ENCODE measurements at places on chromosomes 7 and 10.

DNA sequence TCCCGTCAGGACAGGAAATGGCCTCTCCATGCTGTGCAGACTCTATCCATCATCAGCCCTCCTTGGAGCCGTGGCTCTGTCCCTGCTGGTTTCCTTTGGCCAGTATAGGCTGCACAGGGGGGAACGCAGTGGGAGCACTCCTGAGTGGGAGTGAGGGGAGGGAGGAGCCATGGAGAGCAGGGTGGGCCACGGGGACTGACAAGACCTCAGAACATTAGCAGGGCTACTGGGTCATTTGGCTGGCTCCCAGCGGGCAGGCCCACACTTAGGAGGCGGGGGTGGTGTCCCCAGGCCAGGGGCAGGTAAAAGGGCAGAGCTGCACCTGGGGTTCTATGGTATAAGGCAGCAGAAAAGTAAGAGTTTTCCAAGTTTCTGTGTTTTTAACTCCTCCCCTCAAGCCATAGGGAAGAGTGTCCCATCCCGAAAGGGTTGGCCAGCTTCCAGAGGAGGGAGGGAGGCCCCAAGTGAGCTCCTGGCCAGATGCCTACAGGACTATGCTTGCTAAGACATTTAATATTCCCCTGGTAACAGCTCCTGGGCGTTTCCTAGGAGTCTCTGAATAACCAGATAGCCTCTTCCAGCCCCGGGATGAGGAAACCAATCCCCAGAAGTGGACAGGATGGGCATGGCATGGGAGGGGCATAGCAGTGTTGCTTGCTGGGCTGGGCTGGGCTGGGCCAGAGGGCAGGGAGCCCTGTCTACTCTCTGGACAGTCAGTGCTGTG, 5.5 kb upstream of the OPN4 start:
- DNase-seq: no peak

- no peak for DNase-seq
Measured at GRCh38 chr10:78209970-78210369, 176.3 kb downstream of the RPS24 start.

GRCh38 chr7:29139191-29139590, 7.1 kb downstream of the CPVL start:
- no peak for DNase-seq

DNA sequence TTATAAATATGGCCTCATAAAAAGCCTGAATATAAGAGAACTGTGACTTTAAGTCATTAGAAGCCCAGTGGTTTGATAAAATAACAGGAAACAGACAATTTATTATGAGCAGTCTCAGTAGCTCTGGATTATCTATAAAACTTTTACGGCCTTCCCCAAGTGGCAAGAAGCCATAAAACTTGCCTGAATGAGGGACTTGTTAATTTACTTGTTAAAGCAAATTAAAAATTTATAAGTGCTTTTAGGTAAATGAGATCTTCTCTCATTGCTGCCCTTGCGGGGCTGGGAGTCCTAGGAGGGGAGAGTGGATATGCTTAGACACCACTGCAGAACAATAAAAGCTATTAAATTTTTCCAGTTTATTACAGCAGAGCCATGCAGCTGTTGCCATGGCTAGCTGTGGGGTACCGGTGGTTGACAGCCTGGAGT, 499.9 kb downstream of the AUTS2 start:
- no peak for DNase-seq

GRCh38 chr10:86204421-86205305, 161.9 kb downstream of the GRID1 start:
- no peak for DNase-seq

- no peak for DNase-seq
Measured at GRCh38 chr7:46838463-46838862, 743.4 kb downstream of the TNS3 start.

GRCh38 chr7:71278257-71278656, 146.3 kb downstream of the GALNT17 start:
- no peak for DNase-seq

- DNase-seq: no peak
Measured at GRCh38 chr10:28837613-28838390, 160.5 kb downstream of the BAMBI start.

- no peak for DNase-seq
Measured at GRCh38 chr7:36232555-36232954, 79.5 kb downstream of the EEPD1 start.

GRCh38 chr7:49717547-49717946, 55.9 kb upstream of the VWC2 start:
- no peak for DNase-seq

- no peak for DNase-seq
Measured at GRCh38 chr10:128462844-128463243, 336.6 kb upstream of the MKI67 start.

- no peak for DNase-seq
Measured at GRCh38 chr7:131075406-131075805, 252.3 kb upstream of the MKLN1 start.

- no peak for DNase-seq
Measured at GRCh38 chr7:7857143-7857583, 111.4 kb upstream of the GLCCI1 start.

DNA sequence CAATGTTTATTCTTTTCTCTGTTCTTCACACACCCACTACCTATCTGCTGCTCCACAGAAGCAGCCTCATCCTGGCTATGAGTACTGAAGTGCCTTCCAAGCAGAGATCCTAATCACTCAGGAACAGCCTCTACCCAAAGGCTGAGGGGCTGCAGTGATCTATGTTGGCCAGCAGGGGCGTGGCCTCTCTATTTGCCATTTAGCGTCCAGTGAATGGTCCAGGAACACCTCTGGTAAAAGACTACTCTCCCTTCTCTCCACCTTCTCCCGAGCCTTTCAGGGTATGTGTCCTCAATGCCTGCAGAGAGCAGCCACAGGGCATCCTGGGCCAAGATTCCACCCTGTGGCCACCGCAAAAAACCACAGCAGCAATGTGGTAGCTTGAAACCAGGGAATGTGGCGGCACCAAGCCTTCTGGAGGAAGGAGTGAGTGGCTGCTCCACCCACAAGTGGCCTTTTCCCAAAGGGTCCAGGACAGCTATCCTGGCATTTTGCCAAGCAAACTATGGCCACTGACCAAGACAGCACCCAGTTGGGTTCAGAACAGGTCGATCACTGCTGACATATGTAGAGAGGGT, 70.9 kb downstream of the SYPL1 start:
- no peak for DNase-seq

GRCh38 chr10:14659626-14660196, 115.0 kb downstream of the FAM107B start:
- no peak for DNase-seq

GRCh38 chr7:94179466-94179865, 175.3 kb upstream of the BET1 start:
- DNase-seq: no peak

- DNase-seq: no peak
Measured at GRCh38 chr7:14924398-14924797, 21.8 kb upstream of the DGKB start.

GRCh38 chr10:118315629-118316028, 26.5 kb downstream of the FAM204A start:
- DNase-seq: no peak

GRCh38 chr10:126108693-126109092, 212.3 kb downstream of the FANK1 start:
- no peak for DNase-seq

DNA sequence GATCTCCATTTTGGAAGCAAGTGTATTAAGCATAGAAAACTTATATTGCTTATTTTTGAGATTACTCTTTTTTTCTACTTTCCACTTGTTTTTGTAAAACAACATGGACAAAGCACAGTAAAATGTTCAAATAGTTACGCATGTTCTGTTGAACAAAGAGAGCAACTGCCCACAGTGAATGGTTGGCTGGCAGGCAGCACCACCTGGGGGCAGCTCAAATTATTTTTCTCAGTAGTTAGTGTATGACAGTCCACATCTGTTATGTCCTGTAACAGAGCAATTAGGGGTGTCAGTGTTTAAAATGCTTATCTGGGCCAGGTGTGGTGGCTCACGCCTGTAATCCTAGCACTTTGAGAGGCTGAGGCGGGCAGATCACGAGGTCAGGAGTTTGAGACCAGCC, 46.1 kb upstream of the CACUL1 start:
- no peak for DNase-seq

DNA sequence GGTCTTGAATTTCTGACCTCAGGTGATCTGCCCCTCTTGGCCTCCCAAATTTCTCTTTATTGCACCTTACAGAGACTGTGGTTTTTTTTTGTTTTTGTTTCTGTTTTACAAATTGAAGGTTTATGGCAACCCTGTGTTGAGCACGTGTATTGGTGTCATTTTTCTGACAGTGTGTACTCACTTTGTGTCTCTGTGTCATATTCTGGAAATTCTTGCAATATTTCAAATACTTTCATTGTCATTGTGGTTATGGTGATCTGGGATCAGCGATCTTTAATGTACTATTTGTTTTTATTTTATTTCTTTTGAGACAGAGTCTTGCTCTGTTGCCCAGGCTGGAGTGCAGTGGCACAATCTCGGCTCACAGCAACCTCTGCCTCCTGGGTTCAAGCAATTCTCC, 89.8 kb downstream of the PRTFDC1 start:
- no peak for DNase-seq

Data from activated gamma-delta T cell (primary cell).